ENCODE measurements at places on chromosomes 4 and X. TPM values are rescaled to one million over a fixed set of nuclear protein-coding genes. Genes with fewer than 3 reads are reported as not detected.

AP1AR gene
- 9.8 TPM for total RNA-seq

EIF4E gene
- 80.6 TPM for total RNA-seq

SPACA5 gene
- total RNA-seq: not detected

DSPP gene
- not detected for total RNA-seq

POU3F4 gene
- not detected for total RNA-seq

SERPINA7 gene
- total RNA-seq: not detected

XAGE1A gene
- total RNA-seq: 53.0 TPM

PDCL2 gene
- not detected for total RNA-seq

FAM149A gene
- total RNA-seq: 1.6 TPM

HTATSF1 gene
- total RNA-seq: 61.5 TPM

SPATA18 gene
- total RNA-seq: 3.5 TPM

CXCR3 gene
- not detected for total RNA-seq

NSG1 gene
- total RNA-seq: 9.4 TPM

AKAP14 gene
- not detected for total RNA-seq

RHOXF2B gene
- total RNA-seq: not detected
